ENCODE measurements at places on chromosomes 2 and 18.

DNA sequence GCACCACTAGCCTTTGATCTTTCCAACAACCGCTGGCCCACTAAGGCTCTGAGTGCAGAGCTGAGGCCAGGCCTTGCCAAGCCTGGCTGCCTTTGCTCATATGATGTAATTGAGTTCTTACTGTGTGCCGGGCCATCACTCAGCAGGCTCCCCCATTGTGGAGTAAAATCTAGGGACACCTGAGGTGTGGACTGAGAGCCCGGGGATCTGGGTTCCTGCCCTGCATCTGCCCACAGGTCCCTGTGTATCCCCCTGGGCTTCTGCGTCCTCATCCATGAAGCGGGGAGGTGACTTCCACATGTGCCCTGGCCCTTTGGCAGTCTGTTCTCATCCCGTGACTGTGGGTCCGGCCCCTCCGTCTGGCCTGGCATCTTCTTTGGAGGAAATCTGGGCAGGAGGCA, 33.8 kb downstream of the GREB1 start:
- DNase-seq, result no peak

GRCh38 chr18:23244401-23244800, 109.1 kb downstream of the CABLES1 start:
- DNase-seq, result peak; percentile 36

DNA sequence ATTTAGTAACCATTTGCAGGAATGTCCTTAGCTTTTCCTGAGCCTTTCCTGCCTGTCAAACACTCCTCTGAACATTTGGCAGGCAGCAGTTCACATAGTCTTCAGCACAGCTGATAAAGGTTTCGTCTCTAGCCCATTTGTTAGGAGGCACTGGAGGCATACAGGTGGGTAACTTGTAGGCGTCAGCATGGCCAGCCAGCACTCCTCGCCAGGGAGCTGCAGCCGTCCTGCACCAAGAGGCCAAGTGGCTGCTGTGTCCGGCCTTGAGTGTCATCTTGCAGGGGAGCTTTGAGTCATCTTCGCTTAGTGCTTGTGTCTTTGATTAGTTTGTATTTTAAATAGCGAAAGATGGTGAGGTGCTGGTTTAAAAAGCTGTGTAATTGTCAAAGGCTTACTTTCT, 120.3 kb upstream of the NFATC1 start:
- no peak for DNase-seq

DNA sequence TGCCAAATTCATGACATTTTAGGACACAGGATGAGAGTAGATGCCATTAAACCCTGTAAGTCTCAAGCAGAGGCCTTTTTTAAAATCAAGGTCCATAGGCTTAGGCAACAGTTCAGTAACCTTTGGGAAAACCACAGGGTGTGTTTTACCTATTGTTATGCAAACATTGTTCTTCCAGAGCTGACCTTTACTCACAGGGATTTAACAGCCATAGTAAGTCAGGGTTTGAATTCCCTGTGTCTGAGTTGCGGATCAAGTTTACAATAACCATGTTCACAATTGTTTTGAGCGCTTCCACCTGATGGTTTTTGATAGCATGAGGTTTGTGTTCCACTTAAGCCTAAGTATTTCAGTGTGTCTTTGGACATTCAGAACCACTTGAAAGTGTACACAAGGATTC, 160.1 kb upstream of the BOD1L2 start:
- DNase-seq, result no peak

DNA sequence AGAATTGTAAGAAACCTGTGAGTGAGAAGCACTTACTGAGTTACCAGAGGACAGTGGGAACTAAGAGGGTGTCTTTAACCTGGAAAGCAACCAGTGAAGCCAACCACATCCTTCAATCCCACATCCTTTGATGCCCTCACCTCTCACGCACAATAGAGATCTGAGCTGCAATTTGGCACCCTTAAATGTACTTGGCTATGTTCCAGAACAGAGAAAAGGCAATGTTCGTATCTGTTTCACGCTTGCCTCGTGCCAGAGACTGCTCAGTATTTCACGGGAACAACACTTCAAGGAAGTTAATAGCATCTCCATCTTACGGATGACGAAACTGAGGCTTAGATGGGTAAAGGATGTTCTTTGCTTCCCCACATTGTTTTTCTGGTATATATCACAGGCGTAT, 167.4 kb downstream of the DPP10 start:
- peak; percentile 13 for DNase-seq

- DNase-seq, result no peak
Observed at GRCh38 chr18:13395577-13395976, 177.0 kb downstream of the LDLRAD4 start.

DNA sequence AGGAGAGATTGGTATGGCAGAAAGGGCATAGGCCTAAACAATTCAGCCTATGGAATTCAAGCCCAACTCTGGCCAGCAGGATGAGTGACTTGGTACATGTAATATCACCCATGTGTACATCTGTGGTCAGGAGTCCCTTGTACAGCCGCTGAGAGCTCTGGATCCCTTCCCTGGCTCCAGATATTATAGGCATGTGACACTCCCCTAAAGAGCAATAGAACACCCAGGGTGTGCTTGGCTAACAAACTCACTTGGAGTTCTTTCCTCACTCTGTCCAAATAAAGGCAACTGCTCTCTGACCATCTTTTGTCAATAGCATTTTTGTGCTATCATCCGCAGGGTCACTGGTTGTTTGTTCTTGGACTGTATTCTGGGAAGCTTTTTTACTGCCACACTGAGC, 197.4 kb upstream of the NCKAP5 start:
- no peak for DNase-seq

DNA sequence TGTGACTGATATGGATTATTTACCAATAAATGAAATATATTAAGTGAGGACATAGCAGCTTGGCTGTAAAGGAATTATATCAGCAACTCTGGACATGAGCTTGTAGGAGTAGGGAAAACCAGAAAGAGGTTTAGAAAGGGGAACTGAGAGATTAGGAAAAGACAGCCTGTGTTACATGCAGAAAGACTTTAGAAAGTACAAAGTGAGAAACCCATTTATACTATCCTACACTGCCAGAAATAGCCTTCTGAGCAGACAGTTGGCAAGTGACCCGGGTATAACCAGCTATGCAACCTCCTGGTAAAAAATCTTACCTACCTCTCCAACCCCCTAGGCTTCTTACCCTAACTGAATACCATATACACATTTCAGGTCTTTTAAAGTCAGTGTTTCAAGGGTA, 134.1 kb downstream of the ANKRD44 start:
- DNase-seq, result no peak

DNA sequence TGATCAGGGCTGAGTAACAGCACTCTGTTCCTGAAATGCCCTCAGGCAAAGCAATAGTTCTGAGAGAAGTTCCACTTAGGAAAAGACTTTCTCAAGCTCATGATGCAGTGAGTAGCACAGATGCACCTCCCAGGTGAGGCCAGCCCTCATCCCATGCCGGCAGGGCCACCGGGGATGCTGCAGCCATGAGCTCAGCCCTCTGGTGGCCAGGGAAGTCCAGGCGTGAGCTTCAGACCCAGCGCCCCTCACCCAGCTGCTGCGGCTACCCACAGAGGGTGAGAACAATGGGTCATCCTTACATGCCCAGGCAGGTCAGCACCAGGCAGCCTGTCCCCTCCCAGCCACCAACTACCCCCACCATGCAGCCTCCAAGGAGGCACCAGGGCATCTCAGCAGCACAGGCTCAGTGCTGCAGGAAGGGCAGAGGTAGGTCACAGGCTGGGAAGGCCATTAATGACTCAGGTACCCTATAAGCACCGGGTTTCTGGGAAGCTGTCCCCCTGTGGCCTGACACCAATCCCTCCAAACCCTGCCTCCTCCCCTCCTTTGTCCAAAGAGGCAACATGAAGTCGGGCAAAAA, 50.6 kb downstream of the TTC32 start:
- no peak for DNase-seq

DNA sequence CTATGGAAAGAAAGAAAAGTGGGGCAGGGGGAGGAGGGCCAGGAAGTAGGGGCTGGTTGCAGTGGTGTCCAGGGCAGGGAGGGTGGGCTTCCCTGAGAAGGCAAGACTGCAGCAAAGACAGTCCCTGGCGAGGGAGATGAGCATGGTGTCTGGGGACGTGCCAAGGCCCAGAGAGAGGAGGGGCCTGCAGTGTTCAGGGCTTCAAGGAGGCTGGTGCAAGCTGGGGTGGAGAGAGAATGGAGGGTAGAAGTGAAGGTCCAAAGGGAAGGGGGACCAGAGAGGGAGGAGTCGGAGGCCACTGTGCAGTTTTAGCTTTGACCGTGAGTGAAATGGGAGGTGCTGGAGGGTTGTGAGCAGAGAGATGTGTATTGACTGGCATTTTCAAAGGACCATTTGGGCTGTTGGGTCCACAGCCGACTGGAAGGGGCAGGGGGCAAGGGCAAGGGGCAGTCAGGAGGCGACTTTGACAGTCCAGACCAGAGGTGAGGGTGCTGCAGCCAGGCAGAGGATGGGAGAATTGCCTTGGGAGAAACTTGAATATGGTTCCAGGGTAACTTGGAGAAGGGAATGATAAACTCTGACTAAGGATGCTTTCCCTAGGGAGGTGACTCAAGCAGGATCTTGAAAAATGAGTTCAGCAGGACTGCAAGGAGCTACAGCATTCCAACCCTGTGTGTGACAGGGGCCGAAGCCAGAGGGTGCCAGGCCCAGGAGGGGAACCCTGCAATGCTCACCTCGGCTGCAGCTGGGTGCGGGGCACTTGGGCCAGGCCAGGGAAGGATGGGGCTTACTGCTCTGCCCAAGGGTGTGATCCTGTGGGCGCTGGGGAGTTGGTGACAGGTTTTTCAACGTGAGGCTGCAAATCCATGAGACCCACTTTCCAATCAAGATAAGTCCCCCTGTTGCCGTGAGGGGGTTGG, 177.1 kb upstream of the HAAO start:
- no peak for DNase-seq

GRCh38 chr2:98647636-98648035, 39.2 kb downstream of the UNC50 start:
- no peak for DNase-seq

GRCh38 chr2:63698786-63699548, 110.2 kb downstream of the MDH1 start:
- peak; percentile 40 for DNase-seq

DNA sequence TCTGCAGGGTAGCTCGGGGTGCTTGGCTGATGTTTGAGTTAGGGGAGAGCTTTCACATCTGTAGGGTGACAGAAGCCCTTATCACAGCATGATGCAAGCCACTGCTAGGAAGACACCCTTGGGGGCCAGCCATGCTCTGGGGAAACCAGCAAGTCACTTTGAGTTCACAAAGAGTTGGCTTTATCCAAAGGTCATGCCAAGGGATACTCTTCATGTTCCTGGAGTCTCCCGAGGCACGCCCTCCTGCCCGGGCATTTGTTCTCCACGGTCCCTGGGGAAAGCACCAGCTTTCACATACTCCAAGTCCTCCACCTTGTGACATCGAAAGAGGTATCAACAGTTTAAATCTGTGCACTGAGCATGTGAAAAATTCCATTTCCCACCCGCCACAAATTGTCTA, 227.7 kb downstream of the VAPA start:
- no peak for DNase-seq

- DNase-seq, result no peak
Observed at GRCh38 chr2:152646264-152646663, 71.0 kb downstream of the PRPF40A start.

GRCh38 chr2:36538335-36538734, 59.6 kb downstream of the FEZ2 start:
- DNase-seq, result peak; percentile 11

GRCh38 chr2:138094031-138094430, 129.8 kb downstream of the HNMT start:
- no peak for DNase-seq

- DNase-seq, result peak; percentile 65
Observed at GRCh38 chr2:65055422-65056214, 598 bp upstream of the CEP68 start.

- no peak for DNase-seq
Observed at GRCh38 chr18:30748541-30748940, 294.0 kb downstream of the DSC3 start.

DNA sequence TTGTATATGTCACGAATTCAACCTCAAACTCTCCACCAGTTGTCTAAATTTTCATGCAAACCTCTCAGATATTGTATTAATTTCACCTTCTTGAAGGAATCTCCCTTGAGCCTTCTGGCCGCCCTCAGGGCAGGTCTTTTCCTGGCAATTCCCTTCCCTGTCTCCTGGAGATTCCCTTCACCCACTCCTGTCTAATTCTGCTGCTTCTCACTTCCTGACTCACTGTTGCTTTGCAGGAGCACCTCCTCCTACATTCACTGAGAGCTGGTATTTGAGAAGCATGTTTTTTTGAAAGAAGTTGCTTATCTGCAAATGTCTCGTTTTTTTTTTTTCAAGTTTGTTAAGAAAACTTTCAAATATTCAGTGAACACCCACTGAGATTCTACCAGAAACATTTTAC, 79.9 kb upstream of the OTOS start:
- DNase-seq, result no peak

DNA sequence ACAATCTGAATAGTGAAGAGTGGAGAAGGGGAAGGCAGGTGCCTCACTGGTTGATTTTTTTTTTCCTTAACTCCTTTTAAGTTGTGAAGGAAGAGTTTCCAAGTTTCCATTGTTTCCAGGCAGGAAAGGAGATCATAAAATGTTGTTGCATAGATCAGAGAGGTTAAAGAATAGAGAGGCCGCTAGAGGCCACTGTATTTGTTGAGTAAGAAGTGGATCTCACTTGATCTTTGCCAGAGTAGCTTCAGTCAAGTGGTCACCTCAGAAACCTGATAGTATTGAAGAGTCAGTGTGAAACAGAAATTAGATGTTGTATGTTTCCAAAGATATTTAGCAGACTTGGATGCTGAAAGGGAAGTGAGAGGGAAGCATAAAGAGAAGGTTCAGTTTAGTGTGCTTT, 17.6 kb downstream of the CTNNA2 start:
- no peak for DNase-seq

DNA sequence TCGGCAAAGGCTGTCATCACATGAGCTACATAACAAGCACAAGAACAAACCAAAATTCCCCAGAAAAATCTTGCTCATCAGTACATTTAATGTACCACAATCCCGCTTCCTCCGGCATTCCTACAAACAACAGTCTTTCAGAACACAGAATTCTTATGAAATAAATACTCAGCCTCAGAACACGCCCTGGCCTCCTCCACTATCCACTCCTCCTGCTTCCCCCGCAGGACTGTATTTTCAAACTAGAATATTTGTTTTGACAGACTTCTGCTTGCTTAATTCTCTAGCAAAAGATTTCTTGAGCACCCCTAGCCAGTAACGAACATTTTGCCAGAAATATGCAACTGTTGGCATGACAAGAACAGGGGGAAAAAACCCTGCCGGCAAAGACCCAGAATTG, 131.2 kb downstream of the THADA start:
- DNase-seq, result no peak

DNA sequence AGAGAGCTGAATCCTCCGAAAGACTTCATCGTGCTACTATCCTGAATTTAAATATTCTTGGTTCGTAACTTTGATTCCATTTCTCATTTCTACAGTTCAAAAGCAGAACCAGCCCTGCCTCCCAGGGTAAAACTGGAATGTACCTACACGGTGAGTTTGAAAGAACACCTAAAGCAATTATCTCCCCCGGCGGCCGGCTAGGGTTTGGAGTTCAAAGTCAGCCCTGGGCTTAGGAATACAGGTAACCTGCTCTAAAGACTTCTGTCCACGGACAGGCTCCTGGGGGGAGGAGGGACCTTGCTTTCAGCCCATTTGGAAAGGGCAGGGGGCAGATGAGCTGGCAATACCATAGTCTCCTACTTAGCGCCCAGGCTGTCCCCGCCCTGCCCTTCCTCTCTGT, 32.3 kb downstream of the CYP27C1 start:
- DNase-seq, result no peak

Measured in NCI-H2081 (cell line).